ENCODE measurements at places on chromosomes 3 and 15.
A peak's percentile ranks its signal among the peaks of the same experiment; 100 is the strongest.

- no peak for DNase-seq
Observed at GRCh38 chr3:153952091-153952490, 169.1 kb upstream of the ARHGEF26 start.

GRCh38 chr3:197256836-197257444 lies 41.5 kb downstream of the DLG1 start:
- DNase-seq = no peak

DNA sequence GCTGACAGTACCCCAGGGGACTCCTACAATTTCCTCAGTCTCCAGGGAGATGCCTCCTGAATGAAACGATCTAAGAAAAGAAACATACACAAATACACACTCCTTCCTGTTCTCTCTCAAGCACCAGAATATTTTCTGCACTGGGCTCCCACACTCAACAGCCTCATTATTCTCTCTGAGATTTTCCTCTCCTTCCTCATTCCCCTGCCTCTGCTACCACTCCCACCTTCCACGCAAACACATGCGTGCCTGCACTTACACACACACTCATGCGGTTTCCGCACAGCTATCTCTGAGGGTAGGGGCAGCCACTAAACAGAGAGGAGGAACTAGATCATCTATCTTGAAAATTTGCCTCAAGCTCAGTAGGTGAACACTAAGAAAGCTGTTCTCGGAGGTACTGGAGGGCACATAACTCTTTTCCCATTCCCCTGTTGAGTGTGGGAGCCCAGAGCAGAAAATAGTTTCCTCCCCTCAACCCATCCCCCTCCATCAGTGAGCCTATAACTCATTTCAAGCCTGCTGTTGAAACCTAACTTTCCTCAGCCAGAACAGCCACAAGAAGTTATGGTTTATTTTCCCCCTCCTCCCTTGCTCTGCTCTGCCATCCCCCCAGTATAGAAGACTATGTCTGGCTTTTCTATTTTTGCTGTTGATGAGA lies 30.5 kb upstream of the TIPARP start:
- DNase-seq = no peak

GRCh38 chr3:157163217-157163953 lies 3.4 kb upstream of the CCNL1 start:
- no peak for DNase-seq

DNA sequence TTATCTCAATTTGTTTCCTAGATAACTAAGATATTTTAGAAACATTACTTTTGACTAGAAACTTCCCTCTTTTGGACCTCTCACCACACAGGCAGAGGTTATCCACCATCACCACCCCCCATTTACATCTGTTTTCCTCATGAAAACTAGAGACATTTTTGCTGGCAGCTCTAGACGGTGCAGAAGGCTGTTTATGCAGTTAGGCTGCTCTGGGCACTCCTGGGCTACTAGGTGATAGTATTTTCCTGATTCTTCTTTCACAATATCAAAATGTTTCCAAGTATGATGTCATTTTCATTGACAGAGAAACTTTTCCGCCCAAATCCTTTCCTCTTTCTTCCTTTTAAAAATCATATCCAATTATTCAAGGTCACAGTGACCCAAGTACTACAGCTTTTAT lies 67.1 kb downstream of the PLOD2 start:
- DNase-seq = no peak

- DNase-seq = no peak
Observed at GRCh38 chr3:121974601-121975111, 47.4 kb downstream of the ILDR1 start.

- no peak for DNase-seq
Observed at GRCh38 chr15:33341953-33342352, 31.2 kb downstream of the RYR3 start.

DNA sequence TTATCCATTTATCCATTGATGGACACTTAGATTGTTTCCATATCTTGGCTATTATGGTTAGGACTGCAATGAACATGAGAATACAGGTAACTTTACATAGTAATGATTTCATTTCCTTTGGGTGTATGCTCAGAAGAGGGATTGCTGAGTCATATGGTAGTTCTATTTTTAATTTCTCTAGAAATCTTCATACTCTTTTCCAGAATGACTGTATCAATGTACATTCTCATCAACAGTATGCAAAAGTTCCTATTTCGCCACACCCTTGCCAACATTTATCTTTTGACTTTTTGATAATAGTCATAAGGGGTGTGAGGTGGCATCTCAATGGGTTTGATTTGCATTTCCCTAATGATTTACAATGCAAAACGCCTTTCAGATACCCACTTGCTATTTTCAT lies 6.2 kb upstream of the NIPA1 start:
- DNase-seq = no peak

GRCh38 chr15:45587863-45588170 lies 638 bp downstream of the BLOC1S6 start:
- no peak for DNase-seq

- DNase-seq = no peak
Observed at GRCh38 chr3:44555723-44556122, 730 bp downstream of the ZKSCAN7 start.

DNA sequence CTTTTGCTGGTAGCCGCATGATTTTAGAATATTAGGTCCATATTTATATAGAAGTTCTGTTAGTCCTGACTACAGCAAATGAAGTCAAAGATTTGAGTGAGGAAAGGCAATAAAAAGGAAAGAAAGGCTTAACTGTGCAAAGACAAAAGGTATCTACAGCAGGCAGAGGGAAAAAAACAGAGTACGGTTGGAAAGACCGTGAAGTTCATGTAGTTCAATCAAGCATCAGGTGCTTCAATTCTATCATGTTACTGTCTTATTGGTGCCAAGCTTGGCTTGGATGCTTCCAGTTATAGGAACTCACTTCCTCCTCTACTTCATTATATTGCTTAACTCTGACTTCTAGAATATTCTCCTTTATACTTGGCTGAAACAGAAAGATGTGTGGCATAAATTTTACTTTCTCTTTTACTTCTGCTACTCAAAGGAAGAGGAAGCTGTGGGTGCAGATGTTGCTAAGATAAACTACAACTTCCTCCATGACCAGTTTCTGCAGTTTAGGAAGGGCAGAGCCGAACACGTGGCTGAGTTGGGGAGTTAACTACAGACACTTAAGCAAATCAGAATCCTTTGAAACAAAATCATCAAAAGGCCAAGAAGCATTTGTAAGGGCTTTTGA lies 72.6 kb upstream of the ZBED2 start:
- DNase-seq = peak; percentile 86

All from CD8-positive, alpha-beta memory T cell (primary cell).